ENCODE measurements at places on chromosomes 3 and 15.

- DNase-seq: peak; percentile 0
These were observed 6.4 kb downstream of the CADM2 start for GRCh38 chr3:84965141-84965540.

DNA sequence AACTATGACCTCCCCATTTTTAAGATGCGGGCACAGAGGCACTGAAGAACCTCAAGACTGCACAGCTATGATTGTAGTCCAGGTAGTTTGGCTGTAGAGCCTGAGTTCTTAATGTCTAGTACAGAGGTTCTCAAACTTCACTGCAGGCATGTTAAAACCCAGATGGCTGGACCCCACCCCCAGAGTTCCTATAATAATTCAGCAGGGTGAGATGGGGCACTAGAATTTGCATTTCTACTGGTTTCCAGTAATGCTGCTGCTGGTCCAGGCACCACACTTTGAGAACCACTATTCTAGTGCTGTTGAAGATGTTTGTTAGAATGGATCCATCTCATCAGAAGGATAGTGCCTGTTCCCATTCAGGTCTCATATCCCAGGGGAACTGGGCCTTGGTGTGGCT lies 274.9 kb downstream of the ABHD5 start:
- no peak for DNase-seq

DNA sequence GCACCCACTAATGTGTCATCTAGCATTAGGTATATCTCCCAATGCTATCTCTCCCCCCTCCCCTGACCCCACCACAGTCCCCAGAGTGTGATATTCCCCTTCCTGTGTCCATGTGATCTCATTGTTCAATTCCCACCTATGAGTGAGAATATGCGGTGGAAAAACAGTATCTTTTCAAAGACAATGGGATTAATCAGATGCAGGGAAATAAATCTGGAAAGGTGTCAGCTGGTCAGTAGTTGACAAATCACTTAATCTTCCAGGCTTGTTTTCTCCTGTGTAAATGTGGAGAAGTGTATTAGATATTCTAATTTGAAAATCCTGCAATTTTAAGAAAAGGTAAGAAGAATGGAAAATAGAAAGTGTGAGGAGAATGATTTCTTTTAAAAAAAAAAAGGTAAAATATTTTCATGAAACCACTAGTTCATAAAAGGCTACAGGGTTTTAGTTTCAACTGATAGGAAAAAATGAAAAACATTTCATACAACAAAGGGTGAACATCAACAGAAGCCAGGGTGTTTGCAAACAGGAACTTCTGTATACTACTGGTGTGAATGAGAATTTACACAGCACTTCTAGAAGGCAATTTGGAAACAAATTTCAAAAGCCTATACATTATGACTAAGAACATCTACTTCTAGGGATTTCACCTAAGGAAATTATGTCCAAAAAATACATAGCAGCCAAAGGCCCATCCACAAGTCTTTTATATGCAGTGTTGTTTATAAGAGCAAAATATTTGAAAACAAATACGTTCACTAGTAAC lies 113.5 kb downstream of the CBLB start:
- DNase-seq: no peak

DNA sequence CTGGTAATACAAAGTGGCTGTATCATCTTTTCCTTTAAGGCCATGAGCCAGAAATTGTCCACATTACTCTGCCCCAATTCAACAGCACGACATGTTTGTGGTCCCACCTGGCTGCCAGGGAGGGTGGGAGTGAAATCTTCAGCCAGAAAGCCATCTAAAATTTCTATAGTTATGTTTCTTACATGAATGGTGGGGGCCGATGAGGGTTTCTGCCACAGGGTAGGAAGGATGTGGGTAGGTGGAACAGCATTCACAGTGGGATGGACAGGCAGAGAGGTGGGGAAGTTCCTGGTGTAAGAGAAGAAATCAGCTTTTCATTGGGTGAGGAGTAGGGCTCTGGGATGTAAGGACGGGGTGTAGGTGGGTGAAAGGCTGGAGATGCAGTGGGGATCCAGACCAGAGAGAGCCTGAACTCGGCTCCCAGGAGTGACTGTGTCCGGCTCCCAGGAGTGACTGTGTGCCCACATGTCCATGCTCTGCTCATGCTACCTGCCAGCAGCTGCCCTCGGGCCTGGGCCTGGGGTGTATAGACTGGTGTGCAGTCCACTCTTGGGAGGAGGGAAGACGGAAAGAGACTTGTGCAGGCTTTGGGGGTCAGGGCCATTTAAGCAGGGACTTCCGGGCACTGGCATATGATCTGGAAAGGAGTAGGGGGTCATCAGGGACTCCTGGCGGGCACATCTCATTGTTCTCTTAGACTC lies 3.8 kb upstream of the FBLN2 start:
- DNase-seq: no peak

- DNase-seq: no peak
These were observed 8.6 kb downstream of the NDUFB4 start for GRCh38 chr3:120604784-120605183.

DNA sequence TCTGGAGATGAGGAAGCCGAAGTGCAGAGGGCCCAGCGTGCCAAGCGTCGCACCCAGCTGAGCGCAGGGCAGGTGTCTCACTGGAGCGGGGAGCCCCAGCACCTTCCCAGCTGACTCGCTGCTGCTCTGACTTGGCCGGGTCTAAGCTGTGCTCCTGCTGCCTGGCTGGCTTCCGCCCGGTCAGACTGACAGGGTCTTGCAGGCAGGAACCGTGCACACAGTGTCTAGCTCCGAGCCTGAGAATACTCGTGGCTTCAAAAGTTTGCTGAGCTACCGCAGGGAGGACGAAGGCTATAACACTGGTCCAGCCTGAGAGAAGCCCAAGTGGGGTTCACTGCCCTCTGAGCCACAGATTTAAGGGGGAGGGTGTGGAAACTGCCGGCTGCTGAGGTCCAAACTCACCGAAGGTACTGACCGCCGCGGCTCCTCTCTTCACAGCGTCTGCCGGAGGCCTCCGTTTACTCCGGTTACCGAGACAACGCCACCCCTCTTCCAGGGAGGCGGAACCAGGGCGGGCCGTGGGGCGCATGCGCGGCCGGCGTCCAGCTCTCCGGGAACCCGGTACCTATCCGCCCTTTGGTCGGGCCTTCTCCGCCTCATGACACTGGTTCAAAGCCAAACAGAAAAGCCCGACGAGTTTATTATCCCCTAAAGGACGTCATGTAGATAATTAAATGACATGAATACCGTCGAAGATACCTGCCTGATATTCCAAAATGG lies at the start of gene CFAP44:
CFAP44 (minus strand) TSS at position 443 of the 720 bp plus-strand sequence. CDS start 7,829 bp downstream, outside the sequence.
- DNase-seq: no peak

DNA sequence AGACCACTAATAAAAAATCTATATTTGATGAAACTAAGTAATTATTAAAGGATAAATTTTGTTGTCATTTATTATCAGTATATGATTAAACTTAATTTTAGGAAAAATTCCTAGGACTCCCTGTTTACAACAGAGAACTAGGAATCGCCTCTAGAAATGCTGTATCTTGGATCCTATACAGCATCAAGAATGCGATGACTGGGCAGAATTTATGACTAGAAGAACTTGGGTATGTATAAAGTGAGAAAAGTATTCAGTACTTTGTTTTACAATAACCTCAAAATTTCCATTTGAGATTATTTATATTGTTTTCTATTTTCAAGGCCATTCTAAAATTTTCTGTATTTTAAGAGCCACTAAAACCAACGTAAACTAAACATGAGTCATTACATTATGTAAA lies 82.3 kb upstream of the AGTR1 start:
- no peak for DNase-seq

DNA sequence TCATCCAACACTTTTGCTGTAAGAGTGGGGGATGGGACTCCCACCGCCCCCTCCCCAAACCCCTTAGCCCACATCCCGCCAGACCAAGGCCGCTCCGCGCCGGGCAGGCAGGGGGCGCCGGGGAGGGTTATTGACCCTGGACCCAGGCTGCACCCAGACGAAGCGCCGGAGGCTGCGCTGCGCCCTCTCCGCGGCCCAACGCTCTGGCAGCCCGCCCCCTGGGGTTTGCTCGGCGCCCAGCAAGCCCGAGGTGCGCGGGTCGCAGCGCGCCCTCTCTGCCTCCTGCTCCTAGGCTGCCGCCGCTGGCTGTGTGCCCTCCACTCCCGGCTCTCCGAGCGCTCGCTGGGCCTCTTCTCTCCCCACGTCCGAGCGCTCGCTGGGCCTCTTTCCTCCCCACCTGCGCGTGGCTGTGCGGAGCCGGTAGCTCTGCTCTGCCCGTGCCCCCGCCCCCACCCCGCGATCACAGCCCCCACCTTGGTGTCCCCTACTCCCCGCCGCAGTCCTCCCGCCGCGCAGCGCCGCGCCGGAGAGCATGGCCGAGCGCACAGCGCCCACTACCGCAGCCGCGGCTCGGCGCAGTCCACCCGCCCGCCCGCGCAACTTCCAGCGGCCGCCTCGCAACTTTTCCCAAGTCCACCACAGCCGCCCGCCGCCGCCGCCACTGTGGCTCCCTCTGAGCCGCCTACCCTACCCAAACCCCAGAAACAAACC lies 1.2 kb downstream of the MECOM start:
- peak; percentile 80 for DNase-seq

DNA sequence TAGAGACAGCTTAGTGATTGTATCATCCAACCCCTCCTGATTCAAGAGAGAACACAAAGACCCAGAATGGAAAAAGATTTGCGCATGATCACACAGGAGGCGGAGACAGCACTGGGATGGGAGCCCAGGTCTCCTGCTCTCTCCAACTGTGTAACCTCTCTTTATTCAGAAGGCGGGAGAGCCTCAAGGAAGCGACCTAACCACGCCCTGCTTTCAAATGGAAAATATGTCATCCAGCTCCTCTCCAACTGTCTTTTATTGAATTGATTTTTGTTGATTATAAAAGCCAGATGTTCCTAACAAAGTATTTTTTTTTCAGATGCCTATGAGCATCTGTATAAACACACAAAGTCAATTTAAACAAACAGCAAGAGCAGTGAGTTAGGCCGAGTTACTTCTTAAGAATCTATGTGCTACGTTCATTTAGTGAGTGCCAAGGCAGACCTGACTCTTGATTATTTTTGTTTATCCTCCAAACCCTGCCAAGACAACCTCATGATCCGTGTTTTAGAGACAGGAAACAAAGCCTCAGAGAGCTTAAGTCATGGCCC lies 74.5 kb downstream of the BFSP2 start:
- DNase-seq: no peak

DNA sequence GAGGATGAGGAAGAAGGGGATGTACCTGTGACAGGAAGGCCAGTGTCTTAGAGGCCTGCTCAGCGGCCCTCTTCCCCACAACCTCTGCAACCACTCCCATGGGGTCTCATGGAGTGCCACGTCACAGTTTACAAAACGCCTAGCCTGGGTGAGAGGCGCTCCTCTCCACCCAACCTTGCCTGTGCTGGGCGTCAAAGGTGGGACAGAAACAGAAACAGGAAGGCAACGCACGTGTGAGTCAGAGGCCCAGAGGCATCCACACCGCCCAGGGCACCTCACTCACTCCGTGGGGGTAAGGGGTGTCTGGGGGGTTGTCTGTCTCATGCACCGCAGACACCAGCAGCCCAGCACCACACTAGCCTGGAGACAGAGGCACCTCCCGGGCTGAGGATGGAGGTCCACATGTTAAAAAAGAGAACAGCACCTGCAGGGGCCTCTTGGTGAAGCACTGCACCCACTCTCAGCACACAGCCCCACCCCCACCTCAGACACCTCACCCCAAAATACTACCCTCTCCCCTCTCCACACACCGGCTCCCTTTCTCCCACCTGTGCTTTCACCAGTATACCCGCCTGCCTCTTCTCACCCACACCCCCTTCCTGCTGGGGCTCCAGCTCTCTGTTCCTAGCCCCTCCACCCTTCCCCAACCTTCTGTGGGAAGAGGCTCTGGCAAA lies 4.7 kb upstream of the CALML4 start:
- DNase-seq: no peak

DNA sequence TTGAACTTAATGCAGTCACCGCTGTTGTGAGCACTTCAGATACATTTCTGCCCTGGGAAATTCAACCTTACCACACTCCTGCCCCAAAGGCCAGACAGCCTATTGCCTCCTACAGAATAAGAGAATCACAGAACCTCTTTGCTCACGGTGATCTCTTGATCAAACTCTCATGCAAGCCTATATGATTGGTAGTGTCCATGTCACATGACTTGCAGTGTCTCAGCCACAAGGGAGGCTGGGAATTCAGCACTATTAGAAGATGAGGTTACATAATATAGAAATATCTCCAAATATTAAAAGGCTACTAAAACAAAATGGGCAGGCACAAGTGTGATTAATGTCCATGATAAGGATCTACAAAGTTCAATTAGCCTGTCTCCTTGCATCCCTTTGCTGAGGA lies 3.8 kb upstream of the PCOLCE2 start:
- no peak for DNase-seq

DNA sequence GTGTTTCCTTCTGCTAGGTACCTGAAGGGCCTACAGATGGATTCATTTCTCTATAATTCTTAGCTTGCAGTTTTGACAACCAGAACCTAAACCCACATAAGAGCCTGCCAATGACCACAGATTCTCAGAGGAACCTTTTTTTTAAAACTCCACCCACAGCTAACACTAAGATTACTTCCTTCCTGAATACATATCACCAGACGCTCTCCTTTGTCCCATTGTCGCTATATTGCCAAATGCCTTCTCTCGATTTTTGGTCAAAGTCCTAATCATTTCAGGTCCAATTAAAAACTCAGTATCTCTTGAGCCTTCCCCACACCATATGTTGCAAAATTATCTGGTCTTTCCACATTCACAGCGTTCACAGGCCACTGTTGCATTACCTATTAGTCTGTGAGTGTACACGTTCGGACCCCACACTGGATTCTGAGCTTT lies 12.4 kb downstream of the ZNF710 start:
- DNase-seq: no peak

GRCh38 chr3:37608061-37608702 lies 253.5 kb upstream of the CTDSPL start:
- DNase-seq: no peak

DNA sequence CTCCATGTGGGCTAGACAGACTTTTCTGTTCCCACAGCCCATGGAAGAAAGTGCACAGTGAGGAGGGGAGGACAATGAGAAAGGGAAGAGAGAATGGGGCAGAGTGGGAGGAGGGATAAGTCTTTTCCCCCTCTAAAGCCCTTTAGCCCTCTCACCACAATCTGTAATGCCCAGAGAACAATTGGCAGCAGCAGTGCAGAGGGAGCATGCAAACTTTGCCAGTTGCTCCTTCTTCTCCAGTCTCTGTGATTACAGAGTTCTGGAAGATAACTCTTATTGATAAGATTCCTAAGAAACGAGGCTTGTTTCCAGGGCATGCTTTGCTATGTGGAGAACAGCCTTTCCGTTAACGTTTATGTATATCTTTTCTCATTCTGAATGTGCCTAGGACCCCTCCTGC lies 50.0 kb upstream of the FMN1 start:
- no peak for DNase-seq

- no peak for DNase-seq
These were observed 65.4 kb upstream of the CGNL1 start for GRCh38 chr15:57310876-57311275.

Measured in NCI-H526 (cell line).